Activated CD4-positive, alpha-beta T cell treated with anti-CD3 and anti-CD28 coated beads, Interleukin-2, amount 10 ng/mL, durations not matched to agents 7 days and 5 days (primary cell): ENCODE measurements at places on chromosomes 1 and 21. TPM values are rescaled to one million over a fixed set of nuclear protein-coding genes. Genes with fewer than 3 reads are reported as not detected.

DNA sequence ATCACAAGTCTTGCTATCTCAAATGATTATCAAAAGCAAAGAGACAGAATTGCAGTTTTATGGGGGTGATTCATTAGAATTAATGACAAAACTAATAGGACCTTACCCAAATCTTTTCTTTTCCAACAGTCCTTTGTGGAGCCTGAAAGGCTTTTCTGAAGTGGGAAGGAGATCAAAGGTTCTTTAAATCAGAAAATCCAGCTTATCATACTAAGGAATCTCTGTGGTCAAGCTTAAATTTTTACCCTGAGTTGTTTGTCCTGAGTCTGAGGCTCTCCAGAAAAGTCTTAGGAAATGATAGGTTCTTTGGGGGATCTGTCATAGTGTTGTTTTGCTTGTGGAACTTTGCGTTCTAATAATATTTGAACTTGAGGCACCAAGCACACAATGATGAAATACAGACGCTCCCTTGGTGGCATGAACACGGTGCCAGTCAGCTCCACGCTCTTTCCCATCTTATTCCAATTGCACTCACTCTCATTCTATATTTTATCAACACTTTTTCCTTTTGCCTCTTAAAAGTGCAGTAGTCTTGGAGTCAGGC is 38.0 kb upstream of the COL24A1 start:
- H3K4me1 ChIP-seq = no peaks in the 10 kb centered on the region
- DNase-seq = no peak
- H3K36me3 ChIP-seq = no peaks in the 10 kb centered on the region
- no peak overlapping the region for H3K4me3 ChIP-seq

DNA sequence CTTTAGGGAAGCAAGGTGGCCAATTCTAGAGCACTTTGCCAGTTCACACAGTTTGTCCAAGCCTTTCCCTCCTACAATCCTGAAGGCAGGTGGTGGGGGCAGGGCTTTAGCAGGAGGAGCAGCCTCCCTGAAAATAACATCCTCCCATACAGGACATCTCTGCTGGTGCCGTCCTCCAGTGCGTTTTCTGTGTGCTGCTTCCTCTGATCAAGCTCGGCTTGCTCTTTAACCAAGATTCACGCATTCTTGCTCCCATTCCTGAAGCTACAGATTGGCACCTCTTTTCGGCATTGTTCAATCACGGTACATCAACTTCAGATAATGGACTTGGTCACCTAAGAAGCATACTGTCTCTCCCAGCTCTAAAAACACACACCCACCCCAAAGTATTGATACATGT is 7.5 kb upstream of the DPT start:
- no peak overlapping the region for H3K27ac ChIP-seq
- H3K27me3 ChIP-seq = peaks cover 9% of the 10 kb centered on the region
- H3K36me3 ChIP-seq = no peaks in the 10 kb centered on the region
- no peak for DNase-seq
- no peaks in the 10 kb centered on the region for H3K4me1 ChIP-seq

DNA sequence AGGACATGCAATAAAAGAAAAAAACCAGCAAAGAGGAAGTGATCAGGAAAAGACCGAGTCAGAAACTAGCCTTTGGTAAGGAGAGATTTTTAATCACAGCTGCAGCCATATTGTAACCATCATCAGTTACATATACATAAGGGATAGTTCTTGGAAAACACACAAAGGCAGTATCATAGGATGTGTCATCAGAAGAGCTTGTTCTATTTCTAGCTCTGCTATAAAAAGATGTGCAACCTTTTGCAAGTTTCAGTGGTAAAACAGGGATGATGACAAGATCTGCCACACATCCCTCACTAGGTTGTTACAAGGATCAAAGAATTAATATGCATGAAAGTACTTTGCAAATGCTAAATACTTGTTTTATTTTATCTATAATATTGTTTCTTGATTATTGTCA is 342.0 kb downstream of the VAV3 start:
- no peak overlapping the region for H3K27ac ChIP-seq
- no peaks in the 10 kb centered on the region for H3K27me3 ChIP-seq
- H3K36me3 ChIP-seq = no peaks in the 10 kb centered on the region
- no peak for DNase-seq
- peaks cover 7% of the 10 kb centered on the region for H3K4me1 ChIP-seq

DNA sequence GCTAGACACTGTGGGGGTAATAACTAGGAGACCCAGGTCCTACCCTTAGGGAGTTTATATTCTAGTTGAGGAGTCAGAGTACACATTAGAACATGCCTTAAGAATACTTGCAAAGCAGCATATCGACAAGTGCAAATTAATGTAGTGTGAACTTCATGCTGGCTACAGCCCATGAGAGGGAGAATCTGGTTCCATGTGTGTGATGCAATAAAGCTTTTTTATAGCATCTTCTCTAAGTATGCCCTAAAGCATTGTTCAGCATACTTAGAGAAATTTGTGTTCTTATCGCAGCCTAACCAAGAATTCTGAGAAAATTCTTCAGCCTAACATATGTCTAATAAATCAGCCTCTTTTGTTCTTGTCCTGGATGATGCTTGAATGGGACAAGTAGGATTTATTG is 95.5 kb downstream of the SDCCAG8 start:
- no peaks in the 10 kb centered on the region for H3K27me3 ChIP-seq
- H3K27ac ChIP-seq = no peak overlapping the region
- H3K4me1 ChIP-seq = peaks cover 21% of the 10 kb centered on the region
- H3K4me3 ChIP-seq = no peak overlapping the region
- H3K36me3 ChIP-seq = peaks cover 13% of the 10 kb centered on the region

FOXO6 gene
- total RNA-seq = not detected

TIMM17A gene
- total RNA-seq = 42.8 TPM

DNA sequence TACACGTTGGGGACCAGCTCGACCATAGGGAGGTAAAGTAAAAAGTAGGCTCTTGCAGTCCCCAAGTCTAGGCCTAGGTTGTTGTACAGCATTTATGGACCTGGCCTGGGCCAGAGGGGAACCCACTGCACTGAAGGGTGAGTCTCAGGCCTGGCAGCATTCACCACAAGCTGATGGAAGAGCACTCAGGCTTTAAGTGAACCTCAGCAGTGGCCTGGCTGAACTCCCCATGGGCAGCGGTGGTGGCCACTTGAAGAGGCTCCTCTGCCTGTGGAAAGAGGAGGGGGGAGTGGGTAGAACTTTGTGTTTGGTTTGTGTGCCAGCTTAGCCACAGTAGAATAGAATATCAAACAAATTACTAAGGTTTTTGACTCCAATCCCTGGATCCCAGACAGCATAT is 176.2 kb upstream of the PRMT6 start:
- H3K27ac ChIP-seq = no peak overlapping the region
- no peak overlapping the region for H3K4me3 ChIP-seq
- no peaks in the 10 kb centered on the region for H3K27me3 ChIP-seq
- H3K4me1 ChIP-seq = no peaks in the 10 kb centered on the region

- no peaks in the 10 kb centered on the region for H3K4me1 ChIP-seq
- no peaks in the 10 kb centered on the region for H3K36me3 ChIP-seq
- H3K4me3 ChIP-seq = no peak overlapping the region
These were observed 213.1 kb upstream of the CAMK1G start for GRCh38 chr1:209370241-209370995.

- no peak overlapping the region for H3K27ac ChIP-seq
- DNase-seq = no peak
- no peaks in the 10 kb centered on the region for H3K27me3 ChIP-seq
- peaks cover 3% of the 10 kb centered on the region for H3K36me3 ChIP-seq
These were observed 57.2 kb downstream of the TGFBR3 start for GRCh38 chr1:91828583-91829281.
